ENCODE measurements at places on chromosomes 6 and 20. TPM values are rescaled to one million over a fixed set of nuclear protein-coding genes. Genes with fewer than 3 reads are reported as not detected.

DNA sequence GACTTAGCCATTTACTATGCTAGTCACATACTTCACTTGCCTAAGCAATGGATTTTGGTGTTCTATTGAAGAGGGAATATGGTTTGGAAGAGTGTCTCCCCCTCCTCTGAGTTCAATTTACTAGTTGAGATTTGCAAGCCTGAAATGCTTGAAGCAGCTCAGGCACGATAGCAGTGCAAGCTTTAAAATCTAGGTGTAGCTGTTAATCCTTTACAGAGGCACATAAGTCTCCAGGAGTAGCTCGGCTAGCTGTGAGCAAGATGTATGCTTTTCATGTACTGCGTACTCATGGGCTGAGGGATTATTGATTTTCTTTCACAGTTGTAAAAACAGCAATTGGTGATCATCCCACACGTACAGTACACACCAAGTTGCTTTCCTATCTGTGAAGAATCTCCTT lies 726 bp downstream of the FLRT3 start:
- no peak for DNase-seq

- DNase-seq: no peak
These were observed 39.6 kb downstream of the PLCG1 start for GRCh38 chr20:41176711-41177552.

DNA sequence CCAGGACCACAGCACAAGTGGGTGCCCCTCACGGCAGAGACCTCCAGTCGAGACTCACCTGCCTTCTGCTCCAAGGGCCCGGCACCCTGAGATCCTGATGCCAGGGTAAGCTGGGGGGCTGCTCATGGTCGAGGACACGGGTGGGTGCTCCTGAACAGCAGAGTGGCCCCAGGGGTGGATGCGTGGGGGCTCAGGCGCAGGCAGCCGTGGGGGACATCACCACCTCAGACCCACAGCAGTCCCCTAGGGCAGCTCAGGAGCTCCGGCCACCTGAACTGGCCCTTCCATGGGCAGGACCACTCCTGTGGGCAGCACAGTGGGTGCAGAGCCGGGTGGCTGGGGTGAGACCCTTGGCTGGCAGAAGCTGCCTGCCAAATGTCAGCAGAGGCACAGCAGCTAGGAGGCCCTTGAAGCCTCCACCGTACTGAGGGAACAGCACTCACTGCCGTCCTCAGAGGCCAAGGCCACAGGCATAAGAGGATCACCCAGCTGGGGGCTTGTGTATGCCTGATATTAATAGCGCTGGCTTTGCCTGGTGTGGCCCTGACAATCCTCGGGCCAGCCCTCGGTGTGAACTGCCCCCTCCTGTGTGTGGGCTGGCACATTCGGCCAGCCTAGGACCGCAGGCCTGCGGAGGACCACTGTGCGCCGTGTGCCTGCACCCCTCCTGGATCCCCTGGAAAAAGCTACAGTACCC lies 5.4 kb downstream of the UCKL1 start:
- no peak for DNase-seq

DNA sequence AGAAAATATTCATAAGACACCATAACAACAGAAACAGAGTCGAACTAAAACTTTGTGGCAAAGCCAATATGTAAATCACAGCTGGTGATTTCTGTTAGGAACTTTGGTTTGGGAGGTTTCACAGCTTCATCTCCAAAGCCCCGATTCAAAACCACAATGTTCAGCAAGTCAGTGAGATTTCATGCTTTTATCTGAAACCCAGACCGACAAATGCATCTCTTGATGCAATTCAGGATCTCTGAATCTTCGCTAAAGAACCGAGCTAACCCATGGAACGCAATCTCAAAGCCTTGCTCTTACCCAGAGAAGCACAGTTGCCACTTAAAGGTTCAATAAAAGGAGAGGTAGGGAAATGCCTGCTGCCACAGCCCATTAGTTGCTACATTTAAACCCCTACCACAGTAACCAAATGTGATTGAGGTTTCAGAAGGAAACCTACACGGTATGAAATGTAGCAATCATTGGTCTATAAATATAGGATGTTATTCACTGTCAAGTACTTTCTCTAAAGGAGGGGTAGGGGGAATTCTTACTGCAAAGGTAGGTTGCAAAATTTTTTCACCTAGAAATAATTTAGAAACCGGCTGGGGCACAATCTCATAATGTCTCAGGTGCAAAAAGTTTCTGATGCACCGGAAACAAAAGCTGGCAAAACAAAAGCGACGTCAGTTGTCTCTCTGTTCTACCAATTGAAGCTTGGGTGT lies 381.0 kb upstream of the ARID1B start:
- no peak for DNase-seq

DNA sequence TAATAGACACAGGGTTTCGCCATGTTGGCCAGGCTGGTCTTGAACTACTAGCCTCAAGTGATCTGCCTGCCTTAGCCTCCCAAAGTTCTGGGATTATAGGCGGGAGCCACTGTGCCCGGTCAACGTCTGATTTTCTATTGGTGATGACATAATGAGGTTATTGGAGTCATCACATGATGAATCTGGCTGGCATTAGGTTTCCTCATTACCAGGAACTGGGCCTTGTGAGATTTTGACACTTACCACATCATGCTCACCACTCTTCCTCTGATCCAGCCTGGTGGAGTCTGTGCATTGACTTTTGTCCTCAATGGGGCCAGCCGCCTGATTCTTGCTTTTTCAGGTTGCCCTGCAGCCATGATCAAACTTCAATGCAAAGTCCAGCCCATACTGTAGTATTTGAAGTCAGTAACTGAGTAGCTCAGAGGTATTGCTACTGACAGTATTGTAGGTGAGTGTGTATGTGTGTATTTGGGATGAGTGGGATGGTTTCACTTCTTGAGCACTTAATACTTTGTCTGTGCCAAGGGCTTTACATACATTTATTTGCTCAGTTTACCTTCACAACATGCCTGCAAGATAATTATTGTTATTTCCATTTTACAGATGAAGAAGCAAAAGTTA lies 16.0 kb downstream of the ANKS1A start:
- DNase-seq: no peak

DNA sequence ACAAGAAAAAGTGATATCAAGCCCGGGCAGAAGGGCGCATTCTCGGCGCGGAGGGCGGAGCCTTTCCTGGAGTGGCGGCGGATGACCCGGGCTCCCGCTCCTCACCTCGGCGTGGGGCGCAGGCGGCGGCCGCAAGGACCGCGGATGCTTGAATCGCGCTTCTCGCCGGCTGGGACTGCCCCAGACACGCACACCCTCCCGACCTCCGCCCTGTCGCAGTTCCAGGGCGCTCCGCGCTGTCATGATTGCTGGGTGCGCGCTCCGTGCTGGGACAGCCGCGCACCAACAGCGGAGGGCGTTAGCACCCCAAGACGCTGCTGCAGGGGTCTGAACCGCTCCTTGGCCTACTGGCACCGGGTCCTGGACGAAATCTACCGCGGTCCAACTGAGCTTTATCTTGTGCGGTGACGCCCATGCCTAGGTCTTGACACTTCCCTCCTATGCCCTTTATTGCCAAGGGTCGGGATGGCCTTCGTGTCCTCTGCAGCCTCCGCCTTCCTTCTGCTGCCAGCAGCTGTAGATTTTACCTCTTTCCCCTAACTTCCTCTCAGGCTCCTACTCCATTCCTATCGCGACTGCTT lies 43.3 kb downstream of the IRAK1BP1 start:
- DNase-seq: peak; percentile 21

GRCh38 chr6:113696960-113697359 lies 160.2 kb upstream of the MARCKS start:
- peak; percentile 28 for DNase-seq

DNA sequence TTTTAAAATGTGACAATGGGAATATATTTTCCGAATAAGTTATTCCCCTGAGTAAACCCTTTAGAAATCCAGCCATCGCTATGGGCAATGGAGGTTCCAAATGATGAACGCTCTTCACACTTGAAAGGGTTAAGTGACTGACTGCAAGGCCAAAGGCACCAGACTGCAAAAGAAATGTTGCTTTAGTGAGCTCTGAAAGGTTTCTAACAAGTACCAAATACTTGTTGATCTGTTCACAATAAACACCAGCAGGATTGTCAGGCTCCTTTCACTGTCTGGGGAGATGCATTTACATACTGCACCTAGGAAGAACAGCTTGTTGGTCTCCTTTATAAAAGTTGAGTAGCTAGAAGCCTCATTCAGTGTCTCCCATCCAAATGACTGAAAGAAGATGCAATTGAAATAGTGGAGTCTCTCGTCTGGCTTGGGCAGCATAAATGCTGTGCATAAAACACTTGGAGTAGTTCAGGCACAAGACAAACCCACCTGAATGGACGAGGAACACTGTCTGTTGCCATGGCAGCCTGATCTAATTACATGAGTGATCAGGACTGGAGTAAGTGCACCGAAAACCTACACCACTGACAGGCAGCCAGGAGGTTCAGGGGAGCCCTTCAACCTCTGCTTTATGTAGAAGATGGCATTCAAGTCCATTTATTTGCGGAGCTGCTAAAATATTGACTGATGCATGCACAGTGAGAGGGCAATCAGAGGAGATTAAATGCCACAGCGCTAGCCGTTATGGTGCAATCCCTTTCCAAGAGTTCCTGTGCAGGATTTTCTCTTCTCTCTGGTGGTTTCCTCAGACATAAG lies 2.9 kb downstream of the ATXN1 start:
- DNase-seq: no peak

DNA sequence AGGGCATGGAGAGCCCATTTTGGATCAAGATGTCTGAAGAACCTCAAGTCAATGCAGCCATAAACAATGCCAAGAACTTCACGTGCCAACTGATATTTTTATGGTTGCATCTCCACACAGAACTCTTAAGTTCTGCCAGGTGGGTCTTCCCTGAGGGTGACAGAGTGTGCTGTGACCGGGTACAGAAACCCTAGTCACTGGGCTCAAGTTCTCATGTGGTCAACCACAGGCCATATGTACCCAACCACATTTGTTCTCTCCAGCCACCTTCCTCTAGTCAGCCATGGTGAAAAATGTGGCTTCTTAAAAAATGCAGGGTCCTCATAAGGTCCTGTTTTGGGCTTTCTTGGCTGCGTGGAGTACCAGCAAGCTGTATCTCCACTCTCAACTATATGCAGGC lies 48.9 kb downstream of the CLIC5 start:
- DNase-seq: no peak

- no peak for DNase-seq
These were observed 120.4 kb downstream of the SYNDIG1 start for GRCh38 chr20:24589815-24590177.

DNA sequence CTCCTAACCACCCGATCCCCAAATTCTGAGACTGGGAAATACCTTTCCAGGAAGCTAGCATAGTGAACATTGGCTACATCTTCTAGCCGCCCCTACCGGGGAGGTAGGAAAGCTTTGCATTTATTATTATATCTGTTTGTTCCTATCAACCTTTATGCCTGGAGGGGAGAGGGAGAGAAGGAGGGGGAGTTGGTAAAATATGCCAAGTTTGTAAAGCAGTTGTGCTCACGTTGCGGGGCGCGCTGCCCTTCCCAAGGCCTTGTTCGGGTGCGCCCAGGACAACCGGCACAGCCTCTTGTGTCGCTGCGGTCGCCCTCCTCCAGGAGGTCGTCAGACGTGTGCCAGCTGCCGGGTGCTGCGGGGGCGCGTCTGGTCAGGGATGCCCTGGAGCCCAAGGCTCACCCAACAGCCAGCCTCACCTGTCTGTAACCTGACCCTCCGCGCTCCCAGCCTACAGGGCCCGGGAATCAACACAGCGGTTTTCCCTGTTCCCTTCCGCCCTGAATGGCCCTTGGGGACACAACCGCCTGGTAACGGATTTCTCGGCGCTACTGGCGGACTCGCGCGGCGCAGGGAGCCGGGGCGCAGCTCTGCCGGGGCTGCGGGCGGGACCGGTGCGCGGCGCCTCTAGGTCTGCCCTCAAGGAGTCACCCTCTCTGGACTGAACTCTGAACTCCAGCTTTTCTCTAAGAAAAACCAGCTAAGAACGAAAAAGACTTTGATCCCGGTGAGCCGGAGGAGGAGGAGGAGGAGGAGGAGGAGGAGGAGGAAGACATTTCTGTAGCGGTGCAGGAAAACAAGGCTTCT lies 1.1 kb upstream of the OVOL2 start:
- no peak for DNase-seq

GRCh38 chr20:54291339-54292010 lies 83.6 kb downstream of the PFDN4 start:
- DNase-seq: no peak

GRCh38 chr6:101434601-101435000 lies 41.1 kb downstream of the GRIK2 start:
- DNase-seq: no peak

DNA sequence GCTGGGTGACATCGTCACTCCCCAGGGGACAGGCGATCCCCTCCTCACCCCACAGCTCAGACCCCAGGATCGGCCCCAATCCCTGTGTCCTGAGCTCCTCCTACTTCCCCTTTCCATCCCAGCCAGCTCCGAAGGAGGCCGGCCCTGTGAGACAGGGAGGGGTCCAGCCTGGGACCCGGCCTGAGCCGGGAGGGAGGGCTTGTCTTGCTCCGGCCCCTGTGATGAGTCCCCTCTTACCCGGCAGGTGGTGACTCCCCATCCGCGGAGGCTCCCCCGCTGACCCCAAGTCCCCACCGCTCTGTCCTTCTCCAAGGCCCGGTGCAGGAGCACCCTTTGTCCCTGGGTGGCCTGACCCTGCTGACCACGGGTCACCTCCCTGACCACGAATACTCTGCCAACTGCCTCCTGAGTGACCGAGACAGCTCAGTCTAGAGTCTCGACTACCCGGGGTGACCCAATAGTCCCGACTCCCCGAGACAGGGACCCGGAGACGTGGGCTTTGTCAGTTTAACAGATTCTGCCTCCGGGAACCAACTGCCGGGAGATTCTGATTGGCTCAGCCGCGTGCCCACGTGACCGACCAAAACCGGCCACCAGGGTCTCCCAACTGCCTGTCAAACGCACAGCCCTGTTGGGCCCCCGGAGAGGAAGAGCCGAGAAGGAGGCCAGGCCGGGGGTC lies 187.4 kb upstream of the PROKR2 start:
- no peak for DNase-seq

GRCh38 chr6:36904851-36905393 lies 19.2 kb downstream of the C6orf89 start:
- no peak for DNase-seq

DNA sequence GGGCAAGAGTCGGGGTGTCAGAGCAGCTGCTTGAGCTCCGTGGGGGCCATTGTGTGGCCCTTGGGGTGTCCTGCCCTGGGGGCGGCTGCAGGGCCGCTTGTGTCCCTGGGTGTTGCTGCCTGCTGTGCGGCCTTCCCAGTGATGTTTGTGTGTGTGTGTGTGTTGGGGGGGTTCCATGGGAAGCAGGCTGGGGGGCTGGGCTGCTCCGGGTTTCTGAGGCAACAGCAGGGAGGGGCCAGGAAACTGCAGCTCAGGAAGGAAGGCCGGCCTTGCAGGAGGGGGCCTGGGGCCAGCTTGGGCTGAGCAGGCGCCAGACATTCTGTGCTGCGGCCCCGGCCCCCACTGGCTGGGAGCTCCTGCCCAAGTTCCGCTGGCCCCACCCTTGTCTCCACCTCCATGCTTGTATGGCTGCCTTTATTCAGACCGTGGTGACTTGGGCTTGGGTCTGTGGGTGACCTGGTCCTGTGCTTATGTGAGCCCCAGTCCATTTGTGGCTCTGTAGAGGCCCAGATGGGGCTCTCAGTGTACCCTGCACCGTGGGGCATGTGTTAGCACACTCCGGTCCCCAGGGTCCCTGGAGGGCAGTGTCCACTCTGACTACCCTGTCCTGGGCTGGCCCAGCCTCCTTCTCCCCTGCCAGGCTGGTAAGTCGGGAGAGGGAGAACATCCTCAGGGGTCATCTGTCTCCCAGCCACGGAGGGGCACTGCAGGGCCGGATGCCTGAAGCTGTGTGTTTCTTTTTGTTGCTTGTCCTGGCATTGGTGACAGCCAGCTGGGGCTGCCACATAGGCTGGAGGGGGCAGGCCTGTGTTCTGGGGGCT lies 4.6 kb upstream of the SOX18 start:
- no peak for DNase-seq

Gene SLC22A2
- not detected for total RNA-seq

Gene RNF114
- total RNA-seq: 28.2 TPM

Gene VIP
- total RNA-seq: under 0.01 TPM

Gene LTB
- total RNA-seq: not detected

Gene GCM1
- not detected for total RNA-seq

All from bronchial epithelial cell (primary cell).